Progenitor cell of endocrine pancreas (in vitro differentiated cells): ENCODE measurements at places on chromosomes 4 and X.
A peak's percentile ranks its signal among the peaks of the same experiment; 100 is the strongest.

DNA sequence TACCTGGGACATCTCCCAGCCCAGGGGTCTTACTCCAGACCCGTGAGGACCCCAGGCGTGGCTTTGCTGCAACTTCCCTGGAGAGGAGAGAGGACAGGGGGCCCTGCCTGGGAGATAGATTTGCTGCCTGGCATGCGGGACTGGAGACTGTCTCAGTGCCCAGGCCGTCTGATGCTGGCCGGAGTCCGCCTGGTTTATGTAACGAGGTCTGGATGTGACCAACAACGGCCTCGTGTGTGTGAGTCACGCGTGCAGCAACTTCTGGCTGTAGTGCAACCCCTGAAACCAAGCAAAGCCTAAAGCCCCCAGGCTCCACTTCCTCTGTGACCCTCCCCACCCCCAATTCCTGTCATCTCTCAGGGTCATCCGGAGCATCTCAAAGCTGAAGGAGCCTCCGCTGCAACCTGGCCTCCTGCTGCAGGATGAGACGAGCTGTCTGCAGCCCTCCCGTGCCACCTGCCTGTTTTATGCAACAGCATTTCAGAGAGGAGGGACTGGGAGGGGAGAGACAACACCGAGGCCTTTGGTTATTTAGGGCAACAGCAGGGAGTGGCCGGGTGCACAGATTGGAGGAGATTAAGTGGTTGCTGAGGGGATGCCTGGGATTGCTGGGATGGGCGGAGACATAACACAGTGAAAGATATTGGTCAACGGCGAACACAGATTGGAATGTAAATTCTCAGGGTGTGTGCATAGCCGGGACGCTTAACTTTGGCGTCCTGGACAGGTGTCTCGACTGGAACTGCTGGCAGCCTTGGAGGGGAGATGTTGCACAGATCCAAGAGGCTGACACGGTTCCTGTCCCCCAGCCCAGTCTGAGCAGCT is 16.0 kb downstream of the XG start:
- H3K4me3 ChIP-seq: no peak overlapping the region
- peaks cover 30% of the 10 kb centered on the region for H3K4me1 ChIP-seq
- peak overlapping the region; percentile 90 for H3K27ac ChIP-seq
- H3K36me3 ChIP-seq: no peaks in the 10 kb centered on the region
- no peak for DNase-seq

DNA sequence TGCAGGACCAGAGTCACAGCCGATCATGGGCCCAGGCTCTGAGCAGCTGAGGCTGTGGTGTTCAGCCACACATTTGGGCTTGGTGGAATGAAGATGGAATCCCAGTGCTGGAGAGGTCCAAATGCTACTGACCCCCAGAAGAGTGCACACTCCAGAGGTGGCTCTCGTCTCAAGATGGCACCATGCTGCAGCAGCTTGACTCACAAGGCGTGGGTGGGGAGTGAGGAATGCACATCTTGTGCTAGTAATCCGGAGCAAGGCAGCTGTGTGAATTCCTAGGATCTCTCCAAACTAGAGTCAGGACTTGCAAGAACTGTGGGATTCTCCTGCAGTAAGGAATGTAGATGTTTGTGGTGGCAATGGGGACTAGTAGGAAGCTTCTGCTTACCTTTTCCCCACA is 28.7 kb downstream of the RAB28 start:
- H3K27ac ChIP-seq: no peak overlapping the region
- peaks cover 12% of the 10 kb centered on the region for H3K36me3 ChIP-seq
- H3K27me3 ChIP-seq: no peaks in the 10 kb centered on the region
- no peak overlapping the region for H3K4me3 ChIP-seq
- no peak for DNase-seq

DNA sequence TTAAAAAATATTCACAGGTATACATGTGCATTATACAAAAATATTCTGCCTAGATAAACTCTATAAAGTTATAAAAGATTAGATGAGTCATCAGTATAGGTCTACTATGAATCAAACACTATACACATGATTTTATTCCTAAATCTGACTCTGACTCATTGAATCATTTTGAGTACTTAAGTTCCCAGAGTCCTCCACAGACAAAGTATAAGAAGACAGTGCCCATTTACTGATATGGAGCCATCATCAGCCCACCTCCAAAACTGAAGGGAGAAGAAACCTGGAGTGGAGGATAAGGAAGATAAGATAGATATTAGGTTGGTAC is 28.7 kb upstream of the ANTXR2 start:
- H3K4me3 ChIP-seq: no peak overlapping the region
- no peak for DNase-seq
- peaks cover 3% of the 10 kb centered on the region for H3K4me1 ChIP-seq
- no peak overlapping the region for H3K27ac ChIP-seq

GRCh38 chrX:38879631-38880220 is 78.5 kb downstream of the MID1IP1 start:
- DNase-seq: no peak
- H3K4me1 ChIP-seq: peaks cover 4% of the 10 kb centered on the region
- H3K27me3 ChIP-seq: no peaks in the 10 kb centered on the region
- no peak overlapping the region for H3K4me3 ChIP-seq

GRCh38 chr4:87144356-87144755 is 76.1 kb downstream of the KLHL8 start:
- H3K27ac ChIP-seq: no peak overlapping the region
- no peak overlapping the region for H3K4me3 ChIP-seq
- H3K36me3 ChIP-seq: peaks cover 24% of the 10 kb centered on the region

DNA sequence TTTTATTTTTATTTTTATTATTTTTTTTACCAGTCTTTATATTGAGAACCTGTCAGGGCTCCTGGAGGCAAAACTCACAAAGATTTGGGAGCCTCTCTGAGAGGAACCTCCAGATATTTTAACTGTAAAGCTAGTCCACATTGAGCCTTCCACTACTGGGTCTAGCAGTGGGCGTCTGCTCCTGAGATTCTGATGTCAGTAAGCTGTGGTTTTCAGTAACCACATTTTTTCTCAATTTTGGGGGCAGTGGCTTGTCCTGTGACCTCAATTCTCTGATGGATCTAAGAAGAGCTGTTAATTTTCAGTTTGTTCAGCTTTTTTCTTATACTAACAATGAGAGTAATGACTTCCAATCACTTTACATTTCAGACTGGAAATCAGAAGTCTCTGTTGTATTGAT is 23.6 kb upstream of the GPRASP1 start:
- H3K27me3 ChIP-seq: no peaks in the 10 kb centered on the region
- no peaks in the 10 kb centered on the region for H3K4me1 ChIP-seq
- no peak overlapping the region for H3K27ac ChIP-seq
- H3K4me3 ChIP-seq: no peak overlapping the region
- H3K36me3 ChIP-seq: peaks cover 23% of the 10 kb centered on the region

GRCh38 chr4:38730493-38730829 is 52.3 kb downstream of the TLR10 start:
- no peak overlapping the region for H3K4me3 ChIP-seq
- H3K4me1 ChIP-seq: peaks cover 19% of the 10 kb centered on the region
- no peak overlapping the region for H3K27ac ChIP-seq
- H3K27me3 ChIP-seq: no peaks in the 10 kb centered on the region
- no peak for DNase-seq
- H3K36me3 ChIP-seq: no peaks in the 10 kb centered on the region

DNA sequence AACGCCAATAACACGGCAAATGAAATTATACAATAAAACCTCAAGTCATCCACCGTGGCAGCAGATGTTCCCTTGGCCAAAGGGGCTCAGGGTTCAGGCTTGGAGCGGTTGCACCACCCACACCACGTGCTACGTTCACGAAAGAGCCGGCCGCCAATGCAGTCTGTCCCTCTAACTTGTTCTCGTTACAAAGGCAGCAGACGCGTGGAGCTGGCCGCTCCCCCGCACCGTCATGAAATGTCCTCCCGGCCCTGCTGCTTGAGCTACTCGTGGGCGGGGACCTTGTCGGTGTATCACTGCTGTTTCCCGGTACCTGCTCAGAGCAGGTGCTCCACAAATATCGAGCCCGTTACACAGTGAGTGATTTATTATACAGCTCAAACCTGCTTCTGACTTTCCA is 36.4 kb upstream of the MAN2B2 start:
- H3K36me3 ChIP-seq: no peaks in the 10 kb centered on the region
- DNase-seq: no peak
- no peak overlapping the region for H3K4me3 ChIP-seq
- H3K4me1 ChIP-seq: peaks cover 2% of the 10 kb centered on the region

- no peaks in the 10 kb centered on the region for H3K27me3 ChIP-seq
- H3K4me3 ChIP-seq: no peak overlapping the region
- DNase-seq: no peak
- no peaks in the 10 kb centered on the region for H3K36me3 ChIP-seq
Observed at GRCh38 chr4:89929425-89930159, 34.9 kb downstream of the MMRN1 start.

DNA sequence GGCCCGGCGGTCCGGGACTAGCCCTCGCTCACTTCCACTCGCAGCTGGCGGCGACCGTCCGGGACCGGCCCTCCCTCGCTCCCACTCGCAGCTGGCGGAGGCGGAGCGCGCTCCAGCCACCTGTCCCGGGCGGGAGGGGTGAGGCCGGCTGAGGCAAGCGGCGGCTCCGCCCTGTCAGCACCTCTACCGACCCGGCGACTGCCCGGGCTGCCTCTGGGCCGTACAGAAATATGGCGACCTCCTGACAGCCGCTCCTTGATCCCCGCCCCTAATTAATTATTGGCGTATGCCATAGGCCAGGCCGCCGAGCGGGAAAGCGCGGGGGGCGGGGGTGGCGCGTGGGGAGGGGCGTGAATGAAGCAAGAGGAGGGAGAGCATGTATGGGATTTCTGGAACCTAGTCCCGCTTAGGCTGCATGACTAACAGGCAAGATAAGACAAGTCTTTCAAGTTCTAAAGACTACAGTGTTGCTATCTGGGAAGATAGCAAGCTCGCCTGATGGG is at the start of gene MORC4:
TSS of gene MORC4 (minus strand) at position 200 of the 503 bp plus-strand sequence. CDS start 243 bp downstream, outside the sequence.
- peak; percentile 68 for DNase-seq
- H3K36me3 ChIP-seq: no peaks in the 10 kb centered on the region
- peak within 1 kb of the TSS; percentile 49 for H3K27ac ChIP-seq
- peak within 1 kb of the TSS; percentile 82 for H3K4me3 ChIP-seq

- H3K4me3 ChIP-seq: no peak within 1 kb of the TSS
- peaks cover 9% of the 10 kb centered on the region for H3K4me1 ChIP-seq
- H3K27ac ChIP-seq: no peak within 1 kb of the TSS
- DNase-seq: no peak
Observed at GRCh38 chrX:15384304-15384703, at the start of gene VEGFD. Gene VEGFD (minus strand): TSS chrX:15384413. CDS start chrX:15383946, 467 bp downstream.

- H3K27ac ChIP-seq: no peak overlapping the region
- no peaks in the 10 kb centered on the region for H3K36me3 ChIP-seq
- no peaks in the 10 kb centered on the region for H3K27me3 ChIP-seq
- H3K4me1 ChIP-seq: no peaks in the 10 kb centered on the region
- DNase-seq: no peak
Observed at GRCh38 chrX:12890467-12890866, 16.0 kb upstream of the TLR8 start.

DNA sequence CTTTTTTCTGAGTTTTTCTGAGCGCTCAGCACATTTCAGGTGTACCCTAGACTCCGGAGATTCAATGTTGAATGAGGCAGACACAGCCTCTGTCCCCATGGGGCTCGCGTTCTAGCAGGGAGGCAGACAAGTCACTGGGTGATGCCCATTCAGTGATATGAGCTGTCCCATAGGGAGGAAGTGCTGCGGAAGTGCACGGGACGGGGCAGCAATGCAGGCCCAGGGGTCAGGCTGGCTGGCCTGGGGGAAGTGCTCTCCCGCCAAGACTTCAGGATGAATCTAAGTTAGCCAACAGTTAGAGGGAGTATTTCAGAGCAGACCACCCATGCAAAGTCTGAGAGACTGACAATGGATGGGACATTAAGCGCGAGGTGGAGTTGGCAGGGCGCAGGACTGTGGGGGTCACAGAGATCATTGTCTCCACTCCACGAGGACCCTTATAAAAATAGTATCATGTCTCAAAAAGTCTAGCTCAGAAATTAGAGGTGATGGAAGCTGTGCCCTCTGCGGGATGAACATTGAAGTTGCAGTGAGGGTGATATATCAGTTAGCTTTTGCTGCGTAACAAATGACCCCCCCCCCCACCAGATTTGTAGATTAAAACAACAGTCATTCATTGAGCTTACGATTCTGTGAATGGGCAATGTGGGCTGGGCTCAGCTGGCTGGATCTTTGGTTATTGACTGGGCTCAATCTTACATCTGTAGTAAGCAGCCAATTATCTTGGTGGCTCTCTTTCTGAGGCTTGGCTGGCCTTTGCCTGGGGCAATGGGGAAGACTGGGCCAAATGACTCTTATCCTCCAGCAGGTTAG is 16.4 kb downstream of the PSAPL1 start:
- no peak overlapping the region for H3K4me3 ChIP-seq
- no peak overlapping the region for H3K27ac ChIP-seq
- DNase-seq: no peak
- H3K36me3 ChIP-seq: no peaks in the 10 kb centered on the region
- peaks cover 3% of the 10 kb centered on the region for H3K27me3 ChIP-seq

GRCh38 chr4:78654807-78655206 is 103.2 kb downstream of the ANXA3 start:
- no peak overlapping the region for H3K4me3 ChIP-seq
- H3K27ac ChIP-seq: no peak overlapping the region
- H3K27me3 ChIP-seq: no peaks in the 10 kb centered on the region
- H3K36me3 ChIP-seq: no peaks in the 10 kb centered on the region
- no peaks in the 10 kb centered on the region for H3K4me1 ChIP-seq

GRCh38 chr4:85603437-85604336 is 128.7 kb downstream of the ARHGAP24 start:
- no peak overlapping the region for H3K4me3 ChIP-seq
- no peaks in the 10 kb centered on the region for H3K27me3 ChIP-seq
- no peaks in the 10 kb centered on the region for H3K4me1 ChIP-seq
- H3K36me3 ChIP-seq: no peaks in the 10 kb centered on the region
- H3K27ac ChIP-seq: no peak overlapping the region
- no peak for DNase-seq

DNA sequence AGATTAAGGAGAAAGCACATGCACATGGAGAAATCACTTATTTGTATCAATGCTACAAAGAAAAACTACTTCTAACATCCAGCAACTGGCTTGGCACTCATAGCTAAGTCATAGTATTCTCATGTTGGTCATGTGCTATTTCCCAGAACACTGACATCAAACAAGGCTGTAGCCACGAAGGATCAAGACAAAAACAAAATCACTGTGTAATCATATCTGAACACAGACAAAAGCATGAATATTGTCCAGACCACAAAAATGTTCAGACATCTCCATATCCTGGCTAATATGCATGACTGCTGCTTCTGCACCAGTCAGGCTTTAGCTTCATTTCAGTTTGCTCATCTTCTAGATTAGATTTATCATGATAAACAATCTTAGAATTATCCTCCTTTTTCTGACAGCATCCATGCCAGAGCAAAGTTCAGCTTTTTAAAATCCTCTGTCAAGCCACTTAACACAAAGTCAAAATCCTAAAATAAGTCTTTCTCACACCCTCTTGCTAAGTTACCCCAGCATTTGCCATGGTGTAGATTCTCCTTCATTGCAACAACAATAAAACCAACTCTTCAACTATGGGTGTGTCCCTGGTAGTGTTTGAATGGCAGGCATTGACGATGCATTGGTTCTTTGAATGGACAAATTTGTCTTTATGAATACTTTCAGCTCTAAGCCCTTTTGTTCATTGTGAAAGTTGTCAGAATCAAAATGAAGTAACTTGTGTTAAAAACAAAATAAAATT is 39.1 kb upstream of the NPFFR2 start:
- peaks cover 2% of the 10 kb centered on the region for H3K36me3 ChIP-seq
- DNase-seq: no peak
- H3K4me1 ChIP-seq: no peaks in the 10 kb centered on the region

- H3K4me1 ChIP-seq: peaks cover 3% of the 10 kb centered on the region
- peaks cover 5% of the 10 kb centered on the region for H3K36me3 ChIP-seq
- DNase-seq: no peak
Observed at GRCh38 chr4:64807821-64808220, 398.6 kb upstream of the TECRL start.

GRCh38 chr4:121464854-121465253 is 84.0 kb upstream of the QRFPR start:
- H3K4me1 ChIP-seq: peaks cover 2% of the 10 kb centered on the region
- no peak overlapping the region for H3K4me3 ChIP-seq
- H3K27ac ChIP-seq: no peak overlapping the region
